ENCODE measurements at places on chromosomes 7 and 10.

GRCh38 chr7:96314402-96315124 is 7.3 kb downstream of the SLC25A13 start:
- no peak for DNase-seq

GRCh38 chr10:86327954-86328725 is 38.5 kb downstream of the GRID1 start:
- no peak for DNase-seq

GRCh38 chr7:73900286-73900685 is 39.3 kb downstream of the TMEM270 start:
- DNase-seq = no peak

- no peak for DNase-seq
Observed at GRCh38 chr7:113805976-113806375, 112.8 kb downstream of the PPP1R3A start.

DNA sequence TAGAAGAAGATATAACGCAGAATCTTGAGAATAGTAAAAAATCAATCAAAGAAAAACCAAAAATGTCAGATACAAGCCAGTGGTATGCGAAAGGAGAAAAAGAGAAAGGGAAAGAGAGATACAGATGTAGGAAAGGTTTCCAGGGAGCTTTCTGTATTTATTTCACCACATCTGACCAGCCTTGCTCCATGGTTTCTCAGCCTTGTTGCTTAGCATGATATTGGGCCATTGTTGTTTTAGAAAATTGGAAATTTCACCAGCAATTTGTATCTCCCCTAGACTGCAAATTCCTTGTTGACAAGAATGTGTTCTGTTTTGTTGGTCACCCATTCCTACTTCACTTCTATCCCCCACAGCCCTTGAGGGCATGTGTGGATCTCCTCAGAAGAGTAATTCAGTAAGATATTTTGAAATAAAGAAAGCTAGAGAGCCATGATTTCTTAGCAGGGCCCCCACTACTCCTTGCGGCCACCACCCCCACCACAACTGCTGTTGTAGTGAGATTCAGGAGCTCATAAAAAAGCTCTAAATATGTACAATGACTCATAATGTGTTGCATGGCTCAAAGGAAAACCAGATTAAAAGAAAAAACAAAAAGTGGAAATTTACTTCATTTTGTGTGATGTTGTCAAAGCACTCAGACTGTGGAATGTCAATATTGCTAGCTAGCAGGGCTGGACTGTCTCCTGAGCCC is 138.7 kb downstream of the CHRM2 start:
- DNase-seq = no peak

- no peak for DNase-seq
Observed at GRCh38 chr7:25831831-25832411, 320.1 kb upstream of the NFE2L3 start.

Measured in occipital lobe (tissue), 3 donors.